Activated T-helper 2 cell treated with anti-CD3 and anti-CD28 coated beads, Interferon-gamma antibody, Interleukin-2, Interleukin-4, amounts not matched to agents 10 μg/mL and 5 μg/mL and 100 μg/mL, durations not matched to agents 14 hours and 24 hours and 36 hours (primary cell): ENCODE measurements at places on chromosomes 11 and 22. TPM values are rescaled to one million over a fixed set of nuclear protein-coding genes. Genes with fewer than 3 reads are reported as not detected.

The AQP11 gene
- total RNA-seq, result 0.52 and 0.97 TPM in 2 replicates

DNA sequence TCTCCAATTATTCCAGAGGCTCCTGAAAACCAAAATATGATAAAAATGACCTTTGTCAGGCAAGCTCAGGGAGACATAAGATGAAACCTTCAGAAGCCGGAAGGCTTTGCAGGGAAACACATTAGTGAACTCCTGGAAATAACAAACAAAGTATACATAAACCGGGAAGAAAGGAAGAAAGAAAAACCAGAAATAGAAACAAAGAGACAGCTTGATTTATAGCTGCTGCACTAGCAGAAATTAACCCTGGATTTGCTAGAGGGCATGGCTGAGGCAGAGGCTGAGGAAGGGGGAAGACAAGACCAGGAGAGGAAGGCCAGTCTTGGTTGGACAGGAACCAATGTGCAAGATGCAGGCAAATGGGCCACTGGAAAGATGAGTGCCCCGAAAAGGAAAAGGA, 33.3 kb downstream of the SLC22A25 start:
- no peak overlapping the region for H3K27ac ChIP-seq
- no peaks in the 10 kb centered on the region for H3K4me1 ChIP-seq
- no peaks in the 10 kb centered on the region for H3K36me3 ChIP-seq
- H3K27me3 ChIP-seq, result peaks cover 5% of the 10 kb centered on the region
- no peak for DNase-seq

DNA sequence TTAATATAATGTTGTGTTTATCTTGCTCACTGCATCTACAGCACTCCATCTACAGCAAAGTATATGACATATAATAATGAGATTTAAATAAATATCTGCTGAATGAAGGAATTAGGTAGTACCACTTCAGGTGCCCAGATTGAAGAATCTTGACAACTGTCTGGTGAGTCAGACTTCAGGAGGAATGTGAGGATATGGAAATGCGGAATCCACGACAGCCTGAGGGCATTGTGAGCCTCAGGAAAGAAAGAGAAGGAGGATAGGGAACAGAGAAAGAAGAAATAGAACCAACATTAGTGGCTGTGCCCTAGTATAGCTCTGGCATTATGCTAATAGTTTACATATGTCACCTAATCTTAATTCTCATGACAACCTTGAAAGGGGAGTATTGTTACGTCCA, 304.4 kb downstream of the AASDHPPT start:
- H3K4me3 ChIP-seq, result no peak overlapping the region
- no peaks in the 10 kb centered on the region for H3K36me3 ChIP-seq
- H3K4me1 ChIP-seq, result no peaks in the 10 kb centered on the region
- H3K27ac ChIP-seq, result no peak overlapping the region

- no peak for DNase-seq
- H3K4me3 ChIP-seq, result no peak overlapping the region
- peaks cover 78% of the 10 kb centered on the region for H3K27me3 ChIP-seq
Measured at GRCh38 chr11:33875621-33876294, 16.1 kb downstream of the LMO2 start.

GRCh38 chr11:112797648-112798293, 163.4 kb upstream of the NCAM1 start:
- no peaks in the 10 kb centered on the region for H3K27me3 ChIP-seq
- H3K36me3 ChIP-seq, result no peaks in the 10 kb centered on the region
- no peak for DNase-seq
- no peak overlapping the region for H3K4me3 ChIP-seq
- no peak overlapping the region for H3K27ac ChIP-seq
- peaks cover 1% of the 10 kb centered on the region for H3K4me1 ChIP-seq

DNA sequence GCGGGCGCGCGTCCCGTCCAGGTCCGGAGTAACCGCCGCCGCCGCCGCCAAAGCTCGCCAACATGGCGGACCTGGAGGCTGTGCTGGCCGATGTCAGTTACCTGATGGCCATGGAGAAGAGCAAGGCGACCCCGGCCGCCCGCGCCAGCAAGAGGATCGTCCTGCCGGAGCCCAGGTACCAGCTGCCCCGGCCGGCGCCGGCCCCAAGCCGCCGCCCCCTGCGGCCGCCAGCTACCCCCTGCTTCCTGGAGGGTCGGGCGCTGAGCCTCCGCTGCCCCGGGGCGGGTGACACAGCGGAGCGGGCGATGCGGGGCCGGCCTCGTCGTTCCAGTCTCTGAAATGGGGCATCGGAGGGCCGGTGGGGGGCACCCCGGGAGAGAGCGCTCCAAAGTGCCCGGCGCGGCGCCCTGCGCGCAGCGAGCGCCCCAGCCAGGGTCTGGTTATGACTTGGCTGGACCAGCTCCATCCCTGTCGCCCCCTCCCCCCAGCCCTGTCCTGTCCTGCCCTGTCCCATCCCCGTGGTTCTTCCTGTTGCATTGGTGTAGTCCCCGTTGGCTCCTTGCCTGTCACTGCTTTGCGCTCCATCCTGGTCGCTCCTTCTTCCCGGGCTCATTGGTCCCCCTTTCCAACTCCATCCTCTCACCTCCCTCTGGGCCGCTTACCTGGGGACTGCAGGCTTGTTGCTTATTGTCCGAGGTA, 653 bp downstream of the GRK3 start:
- H3K27ac ChIP-seq, result peak overlapping the region; percentile 97
- peaks cover 65% of the 10 kb centered on the region for H3K4me1 ChIP-seq
- peak; percentile 29 for DNase-seq
- H3K36me3 ChIP-seq, result peaks cover 28% of the 10 kb centered on the region

The CCDC89 gene
- not detected in 2 replicates for total RNA-seq

DNA sequence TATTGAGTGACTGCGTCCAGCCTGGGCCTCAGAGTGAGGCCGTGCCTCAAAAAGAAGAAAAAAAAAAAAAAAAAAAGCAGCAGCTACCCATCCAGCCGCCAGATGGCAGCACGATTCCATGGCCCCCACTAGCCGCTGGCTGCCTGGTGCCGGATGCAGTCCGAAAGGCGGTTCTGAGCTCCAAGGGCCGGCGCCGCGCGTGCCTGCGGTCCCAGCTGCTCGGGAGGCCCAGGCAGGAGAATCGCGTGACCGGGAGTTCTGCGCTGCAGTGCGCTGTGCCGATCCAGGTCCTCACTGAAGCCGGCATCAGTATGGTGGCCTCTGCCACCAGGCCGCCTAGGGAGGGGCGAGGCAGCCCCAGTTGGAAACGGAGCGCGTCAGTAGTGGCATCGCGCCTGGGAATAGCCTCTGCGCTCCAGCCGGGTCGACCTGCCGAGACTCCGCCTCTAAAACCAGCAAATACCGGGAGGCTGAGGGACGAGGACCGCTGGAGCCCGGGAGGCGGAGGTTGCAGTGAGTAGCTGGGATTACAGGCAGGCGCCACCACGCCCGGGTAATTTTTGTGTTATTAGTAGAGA, 19.3 kb downstream of the SCARF2 start:
- no peak overlapping the region for H3K4me3 ChIP-seq
- H3K27me3 ChIP-seq, result peaks cover 9% of the 10 kb centered on the region
- DNase-seq, result peak; percentile 70
- no peaks in the 10 kb centered on the region for H3K36me3 ChIP-seq
- no peaks in the 10 kb centered on the region for H3K4me1 ChIP-seq
- no peak overlapping the region for H3K27ac ChIP-seq

The VSIG10L2 gene
- not detected in 2 replicates for total RNA-seq

- H3K4me3 ChIP-seq, result peak overlapping the region; percentile 33
- no peaks in the 10 kb centered on the region for H3K36me3 ChIP-seq
- no peaks in the 10 kb centered on the region for H3K4me1 ChIP-seq
- H3K27ac ChIP-seq, result no peak overlapping the region
- H3K27me3 ChIP-seq, result peaks cover 36% of the 10 kb centered on the region
Measured at GRCh38 chr11:1573903-1574237, 1.8 kb upstream of the DUSP8 start.

GRCh38 chr11:44729063-44729462, 2.3 kb downstream of the TSPAN18 start:
- no peak for DNase-seq
- peak overlapping the region; percentile 77 for H3K4me3 ChIP-seq
- H3K36me3 ChIP-seq, result no peaks in the 10 kb centered on the region
- H3K27ac ChIP-seq, result no peak overlapping the region
- peaks cover 42% of the 10 kb centered on the region for H3K27me3 ChIP-seq

The TMEM121B gene
- total RNA-seq, result 0.05 and 0.09 TPM in 2 replicates

DNA sequence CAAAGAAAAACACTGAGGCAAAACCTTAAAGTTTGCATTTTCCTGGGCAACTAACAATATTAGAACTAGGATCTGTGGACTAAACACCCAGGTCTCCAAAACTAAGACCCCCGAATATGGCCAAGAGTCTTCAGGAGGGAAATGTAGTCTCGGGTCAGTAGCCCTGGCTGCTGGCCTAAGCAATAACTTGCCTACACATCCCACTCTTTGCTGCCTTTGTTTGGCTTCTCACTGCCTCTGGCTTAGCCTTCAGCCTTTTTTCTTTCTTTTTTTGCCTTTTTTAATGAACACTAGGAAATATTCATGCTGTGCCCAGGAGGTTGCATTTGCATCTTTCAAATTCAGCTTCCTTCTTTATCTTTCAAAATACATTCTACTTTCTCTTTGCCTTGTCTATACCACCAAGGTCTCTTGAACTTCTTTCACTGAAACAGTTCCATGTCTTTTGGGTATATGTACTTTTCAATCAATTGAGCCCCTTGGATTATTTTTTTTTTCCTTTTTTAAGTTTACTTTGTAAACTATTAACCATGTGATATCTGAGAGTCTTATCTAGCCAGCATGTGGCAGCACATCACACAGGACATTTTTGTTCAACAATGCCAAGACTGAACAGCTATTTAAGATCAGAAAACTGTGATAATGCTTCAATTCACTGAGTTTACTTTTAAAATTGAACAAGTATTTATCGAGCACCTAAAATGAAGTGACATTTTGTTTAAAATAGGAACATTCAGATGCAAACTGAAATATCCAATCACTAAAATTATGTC, 165.0 kb upstream of the TRPC6 start:
- H3K27me3 ChIP-seq, result no peaks in the 10 kb centered on the region
- H3K36me3 ChIP-seq, result no peaks in the 10 kb centered on the region
- no peaks in the 10 kb centered on the region for H3K4me1 ChIP-seq
- no peak overlapping the region for H3K4me3 ChIP-seq
- no peak for DNase-seq

GRCh38 chr22:50544078-50544745, 1.5 kb upstream of the KLHDC7B start:
- peak overlapping the region; percentile 22 for H3K27ac ChIP-seq
- peak; percentile 73 for DNase-seq
- H3K36me3 ChIP-seq, result no peaks in the 10 kb centered on the region

- H3K4me3 ChIP-seq, result no peak overlapping the region
- no peak overlapping the region for H3K27ac ChIP-seq
- peaks cover 35% of the 10 kb centered on the region for H3K27me3 ChIP-seq
- H3K36me3 ChIP-seq, result no peaks in the 10 kb centered on the region
Measured at GRCh38 chr11:72475381-72475780, 41.0 kb upstream of the CLPB start.

The ANGPTL5 gene
- not detected in 2 replicates for total RNA-seq

- no peak overlapping the region for H3K27ac ChIP-seq
- DNase-seq, result no peak
- H3K27me3 ChIP-seq, result no peaks in the 10 kb centered on the region
- H3K36me3 ChIP-seq, result no peaks in the 10 kb centered on the region
- no peaks in the 10 kb centered on the region for H3K4me1 ChIP-seq
- H3K4me3 ChIP-seq, result no peak overlapping the region
Measured at GRCh38 chr22:38006906-38007305, 22.6 kb upstream of the SOX10 start.

The KLHL35 gene
- 0.87 and 1.6 TPM in 2 replicates for total RNA-seq

- H3K27ac ChIP-seq, result no peak overlapping the region
- DNase-seq, result no peak
- no peaks in the 10 kb centered on the region for H3K4me1 ChIP-seq
- no peak overlapping the region for H3K4me3 ChIP-seq
Measured at GRCh38 chr11:27933992-27934829, 173.7 kb downstream of the KIF18A start.

- DNase-seq, result no peak
- no peaks in the 10 kb centered on the region for H3K4me1 ChIP-seq
- no peaks in the 10 kb centered on the region for H3K27me3 ChIP-seq
- H3K36me3 ChIP-seq, result no peaks in the 10 kb centered on the region
Measured at GRCh38 chr11:103618528-103618927, 417.9 kb upstream of the DDI1 start.

DNA sequence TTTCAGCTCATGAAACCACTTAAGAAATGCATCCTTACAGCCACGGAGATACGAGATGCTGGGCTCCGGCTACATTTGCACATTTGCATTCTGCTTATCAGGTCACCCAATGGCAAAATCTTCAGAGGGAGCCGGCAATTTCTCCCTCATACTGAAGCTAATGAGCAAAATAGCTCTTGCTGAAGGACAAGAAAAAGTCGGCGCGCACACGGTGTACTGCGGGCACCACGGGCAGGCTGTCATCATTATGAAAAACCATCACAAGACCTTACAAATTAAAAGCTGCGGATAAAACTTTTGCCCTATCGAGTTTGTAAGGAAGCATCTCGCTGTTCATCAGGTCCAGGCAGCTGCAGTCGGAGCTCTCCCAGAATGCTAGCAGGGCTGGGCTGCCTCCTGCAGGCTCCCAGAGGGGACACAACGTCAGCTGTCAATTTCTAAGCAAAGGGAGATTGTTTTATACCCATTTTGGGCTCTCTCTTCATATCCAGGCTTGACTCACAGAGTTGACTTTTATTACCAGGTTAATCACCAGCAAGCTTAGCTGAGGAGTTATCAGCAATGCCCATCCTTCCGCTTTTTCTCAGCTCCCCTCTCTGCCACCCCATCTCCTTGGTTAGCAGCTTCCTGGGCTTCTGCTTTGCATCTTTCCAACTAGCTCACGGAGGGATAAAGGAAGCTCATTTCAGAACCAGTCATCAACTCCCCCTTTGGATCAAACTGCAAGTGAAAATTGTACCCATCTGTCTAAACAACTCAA, 375.1 kb downstream of the OPCML start:
- H3K4me3 ChIP-seq, result no peak overlapping the region
- no peak for DNase-seq
- no peak overlapping the region for H3K27ac ChIP-seq
- no peaks in the 10 kb centered on the region for H3K4me1 ChIP-seq
- H3K36me3 ChIP-seq, result no peaks in the 10 kb centered on the region

DNA sequence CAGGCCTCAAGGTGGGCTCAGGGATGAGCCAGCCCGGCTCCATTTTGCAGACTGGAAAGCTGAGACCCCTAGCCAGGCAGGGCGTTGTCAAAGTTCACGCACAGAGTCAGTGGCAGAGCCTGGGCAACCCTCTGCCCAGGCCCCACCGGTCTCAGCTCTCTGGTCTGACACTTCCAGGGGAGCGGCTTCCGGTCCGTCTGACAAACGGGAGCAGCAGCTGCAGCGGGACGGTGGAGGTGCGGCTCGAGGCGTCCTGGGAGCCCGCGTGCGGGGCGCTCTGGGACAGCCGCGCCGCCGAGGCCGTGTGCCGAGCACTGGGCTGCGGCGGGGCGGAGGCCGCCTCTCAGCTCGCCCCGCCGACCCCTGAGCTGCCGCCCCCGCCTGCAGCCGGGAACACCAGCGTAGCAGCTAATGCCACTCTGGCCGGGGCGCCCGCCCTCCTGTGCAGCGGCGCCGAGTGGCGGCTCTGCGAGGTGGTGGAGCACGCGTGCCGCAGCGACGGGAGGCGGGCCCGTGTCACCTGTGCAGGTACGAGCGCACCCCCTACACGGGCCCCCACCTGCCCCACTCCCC, 36.0 kb downstream of the CD6 start:
- H3K4me3 ChIP-seq, result no peak overlapping the region
- no peaks in the 10 kb centered on the region for H3K27me3 ChIP-seq
- H3K27ac ChIP-seq, result peak overlapping the region; percentile 65
- peaks cover 55% of the 10 kb centered on the region for H3K4me1 ChIP-seq
- no peak for DNase-seq
- peaks cover 87% of the 10 kb centered on the region for H3K36me3 ChIP-seq

GRCh38 chr11:34065505-34066203, 14.1 kb downstream of the CAPRIN1 start:
- no peak overlapping the region for H3K4me3 ChIP-seq
- H3K4me1 ChIP-seq, result peaks cover 36% of the 10 kb centered on the region
- DNase-seq, result no peak
- H3K27me3 ChIP-seq, result no peaks in the 10 kb centered on the region

GRCh38 chr11:130408401-130408890, 20.0 kb downstream of the ADAMTS8 start:
- H3K36me3 ChIP-seq, result no peaks in the 10 kb centered on the region
- no peak for DNase-seq
- no peak overlapping the region for H3K4me3 ChIP-seq
